ENCODE measurements at places on chromosomes 2 and 18.

DNA sequence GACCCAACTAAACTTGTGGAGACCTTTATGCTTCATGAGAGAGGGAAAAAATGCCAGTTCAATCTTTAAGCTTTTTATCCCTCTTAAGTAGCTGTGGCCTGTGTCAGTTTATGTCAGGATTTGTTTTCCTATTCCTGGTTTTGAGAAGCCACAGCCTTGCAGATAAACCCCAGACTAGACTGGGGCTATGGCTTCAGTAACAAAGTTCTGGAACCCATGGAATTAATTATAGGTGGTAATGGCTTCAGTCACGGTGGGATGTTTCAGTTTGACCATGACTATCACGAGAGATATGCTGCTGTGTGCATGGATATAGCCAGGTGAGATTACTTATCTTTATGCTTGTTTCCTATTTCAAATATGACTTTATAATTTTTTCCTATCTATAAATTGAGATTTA is 134.8 kb downstream of the RAPGEF4 start:
- DNase-seq, result no peak

DNA sequence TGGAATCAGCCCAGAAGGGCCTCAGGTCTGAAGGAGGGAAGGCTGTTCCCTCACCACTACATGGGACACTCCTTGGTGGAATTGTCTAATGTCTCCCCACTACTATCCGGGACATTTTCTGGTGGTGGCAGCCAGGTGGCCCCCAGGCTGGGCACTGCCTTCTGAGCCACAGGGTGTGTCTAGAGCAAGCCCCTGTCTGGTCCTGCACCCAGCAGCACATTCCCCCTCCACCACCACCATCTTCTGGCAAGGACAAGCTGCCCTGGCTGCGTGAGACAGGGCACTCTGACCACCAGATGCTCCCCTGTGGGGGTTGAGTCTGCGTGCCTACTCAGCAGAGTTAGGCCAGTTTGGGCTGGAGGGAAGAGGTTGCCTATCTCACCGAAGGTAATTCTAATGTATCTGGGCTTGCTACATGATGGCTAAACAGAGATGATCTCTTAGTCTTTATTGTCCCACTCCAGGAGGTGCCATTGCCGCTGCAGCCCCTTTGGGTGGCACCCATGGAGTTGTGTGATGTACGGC is 106.3 kb downstream of the PLB1 start:
- no peak for DNase-seq

DNA sequence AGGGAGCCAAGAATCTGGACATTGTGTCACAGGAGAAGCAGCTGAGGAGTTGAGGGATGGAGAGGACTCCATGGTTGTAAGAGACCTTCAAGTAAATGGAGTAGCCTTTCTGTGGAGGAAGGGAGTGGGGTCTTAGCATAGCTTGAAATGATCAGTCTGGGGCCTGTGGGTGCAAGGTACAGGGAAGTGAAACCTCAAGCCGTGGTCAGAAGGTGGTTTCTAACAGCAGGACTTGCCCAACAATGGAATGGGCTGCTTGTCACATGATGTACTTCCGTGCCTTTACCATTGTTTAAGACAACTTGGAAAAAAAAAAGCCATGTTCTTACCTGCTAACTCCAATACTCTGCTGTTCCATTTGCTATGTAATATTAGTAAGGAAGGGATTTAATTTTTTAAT is 140.7 kb downstream of the LDLRAD4 start:
- DNase-seq, result no peak

DNA sequence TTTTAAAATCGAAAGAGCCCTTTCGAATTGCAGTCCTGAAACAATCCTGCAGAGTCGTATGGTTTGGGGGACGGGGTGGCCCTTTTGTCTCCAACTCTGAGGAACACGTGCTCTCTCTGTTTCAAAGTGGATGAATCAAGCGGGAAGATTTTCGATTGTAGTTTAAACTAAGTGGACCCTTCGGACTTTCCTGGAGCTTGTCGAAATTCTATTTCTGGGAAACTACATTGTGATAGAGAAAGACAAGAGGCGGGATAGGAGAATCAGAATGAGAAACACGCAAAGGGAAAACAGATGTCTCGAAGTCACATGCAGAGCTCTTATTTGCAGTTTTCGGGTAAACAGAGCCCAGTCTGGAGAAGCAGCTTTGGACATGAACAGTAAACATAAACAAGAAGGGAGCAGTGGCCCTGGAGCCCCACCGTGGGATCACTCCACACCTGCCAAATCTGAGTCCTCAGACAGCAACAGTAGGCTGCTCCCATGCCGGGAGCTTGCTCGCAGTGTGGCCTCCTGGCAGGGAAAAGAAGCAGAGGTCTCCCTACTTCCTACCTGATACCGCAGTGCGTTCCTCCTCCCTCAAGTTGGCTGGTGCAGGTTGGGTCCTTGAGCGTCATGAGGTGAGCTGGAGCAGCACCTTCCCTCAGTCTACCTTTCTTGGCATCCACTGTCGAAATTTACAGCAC is 202.4 kb downstream of the SLC4A3 start:
- no peak for DNase-seq

- no peak for DNase-seq
Measured at GRCh38 chr2:19330436-19330835, 28.0 kb downstream of the OSR1 start.

- DNase-seq, result no peak
Measured at GRCh38 chr2:15687243-15687642, 95.6 kb downstream of the DDX1 start.

- no peak for DNase-seq
Measured at GRCh38 chr18:22342625-22343024, 75.1 kb downstream of the CTAGE1 start.

GRCh38 chr2:39370101-39370500 is 67.0 kb downstream of the MAP4K3 start:
- DNase-seq, result no peak

DNA sequence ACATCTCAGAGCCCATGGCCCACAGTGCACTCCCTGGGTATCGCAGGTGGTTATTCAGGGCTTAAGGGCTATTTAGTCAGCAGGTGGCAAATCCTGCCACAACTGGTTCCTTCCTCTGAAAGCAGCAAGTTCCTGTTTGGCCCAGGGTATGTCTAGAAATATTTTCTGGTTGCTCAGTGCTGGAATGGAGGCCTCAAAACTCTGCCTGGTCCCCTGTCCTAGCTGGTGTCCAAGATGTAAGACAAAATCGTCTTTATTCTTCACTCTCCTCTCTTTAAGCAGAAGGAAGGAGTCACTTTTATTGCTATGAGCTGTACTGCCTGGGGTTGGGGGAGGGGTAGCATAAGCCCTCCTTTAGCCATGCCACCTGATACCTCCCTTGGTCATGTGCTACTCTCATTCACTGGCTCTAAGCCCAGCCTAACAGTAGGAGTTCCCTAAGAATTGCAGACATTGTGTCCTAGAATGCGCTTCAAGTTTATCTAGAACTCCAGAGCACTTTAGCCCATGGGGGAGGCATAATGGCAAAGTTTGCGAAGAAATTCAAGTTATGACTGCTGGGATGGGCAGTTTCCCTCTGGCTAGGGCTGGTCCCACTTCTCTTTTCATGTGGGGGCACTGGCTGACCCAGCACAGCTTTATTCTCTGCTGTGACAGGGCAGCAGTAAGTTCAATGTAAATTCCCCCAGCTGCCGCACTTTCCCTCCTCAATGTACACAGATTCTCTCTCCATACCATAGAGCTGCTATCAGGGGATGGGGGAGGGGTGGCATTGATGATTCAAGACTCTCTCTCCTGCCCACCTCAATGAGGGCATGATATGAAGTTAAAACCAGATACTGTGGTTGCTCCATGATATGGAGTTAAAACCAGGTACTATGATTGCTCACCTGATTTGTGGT is 27.1 kb upstream of the CWC22 start:
- DNase-seq, result no peak

DNA sequence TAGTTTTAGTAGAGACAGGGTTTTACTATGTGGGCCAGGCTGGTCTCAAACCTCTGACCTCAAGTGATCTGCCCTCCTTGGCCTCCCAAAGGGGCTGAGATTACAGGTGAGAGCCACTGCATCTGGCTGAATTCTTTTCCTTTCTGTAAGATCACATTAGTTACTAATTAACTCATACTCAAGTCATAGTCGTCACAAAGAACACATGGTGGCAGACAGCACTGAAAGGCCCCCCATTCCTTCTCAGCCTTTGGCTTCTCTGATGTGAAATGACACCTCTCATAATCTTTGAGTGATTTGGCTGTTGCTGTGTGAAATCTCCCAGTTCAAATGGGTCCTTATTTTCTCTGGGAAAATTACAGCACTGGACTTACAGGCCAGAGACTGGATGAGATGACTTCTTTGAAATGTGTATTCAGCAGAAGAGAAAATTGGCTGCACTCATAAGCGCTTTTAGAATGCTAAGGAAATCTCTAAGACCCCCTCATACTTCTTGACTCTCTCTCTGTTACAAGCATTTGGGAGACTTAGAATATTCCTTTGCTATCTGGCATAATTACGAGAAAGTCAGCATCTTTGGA is 764.8 kb downstream of the RNF144A start:
- DNase-seq, result no peak

GRCh38 chr2:100233061-100233460 is 89.2 kb downstream of the LONRF2 start:
- DNase-seq, result no peak

DNA sequence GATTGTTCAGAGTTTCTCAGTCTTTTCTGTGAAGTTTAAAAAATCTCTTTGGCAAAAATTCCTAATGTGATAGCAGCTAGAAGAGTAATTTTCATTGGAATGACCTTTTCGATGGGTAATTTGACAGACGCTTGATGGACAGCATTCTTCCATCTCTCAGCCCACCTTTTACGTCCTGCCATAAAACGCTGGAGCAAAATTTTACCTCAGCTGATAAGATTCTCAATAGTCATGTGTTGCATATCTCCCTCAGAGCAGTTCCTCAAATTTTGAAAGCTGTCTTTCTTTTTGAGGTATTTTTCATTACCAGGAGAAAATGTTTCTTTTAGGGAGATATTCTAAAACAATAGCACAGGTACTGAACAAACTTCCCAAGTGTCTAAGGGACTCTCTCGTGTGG is 441.4 kb downstream of the PARD3B start:
- no peak for DNase-seq

DNA sequence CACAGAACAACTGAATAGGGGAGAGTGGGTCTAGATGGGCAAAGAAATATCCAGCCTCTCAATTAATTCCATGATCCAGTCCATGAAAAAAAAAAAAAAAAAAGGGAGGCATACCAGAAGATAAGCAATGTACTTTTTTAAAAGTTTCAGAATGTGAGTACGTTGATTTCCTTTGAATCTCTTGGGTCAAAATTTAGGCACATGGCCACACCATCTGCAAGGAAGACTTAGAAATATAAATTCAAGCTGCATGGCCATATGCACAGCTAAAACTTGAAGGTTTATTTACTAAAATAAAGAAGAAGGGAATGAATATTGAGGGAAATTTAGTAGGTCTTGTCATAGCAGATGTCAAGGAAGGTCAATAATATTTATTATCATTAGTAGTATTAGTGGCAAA is 286.5 kb upstream of the CDH7 start:
- DNase-seq, result no peak

DNA sequence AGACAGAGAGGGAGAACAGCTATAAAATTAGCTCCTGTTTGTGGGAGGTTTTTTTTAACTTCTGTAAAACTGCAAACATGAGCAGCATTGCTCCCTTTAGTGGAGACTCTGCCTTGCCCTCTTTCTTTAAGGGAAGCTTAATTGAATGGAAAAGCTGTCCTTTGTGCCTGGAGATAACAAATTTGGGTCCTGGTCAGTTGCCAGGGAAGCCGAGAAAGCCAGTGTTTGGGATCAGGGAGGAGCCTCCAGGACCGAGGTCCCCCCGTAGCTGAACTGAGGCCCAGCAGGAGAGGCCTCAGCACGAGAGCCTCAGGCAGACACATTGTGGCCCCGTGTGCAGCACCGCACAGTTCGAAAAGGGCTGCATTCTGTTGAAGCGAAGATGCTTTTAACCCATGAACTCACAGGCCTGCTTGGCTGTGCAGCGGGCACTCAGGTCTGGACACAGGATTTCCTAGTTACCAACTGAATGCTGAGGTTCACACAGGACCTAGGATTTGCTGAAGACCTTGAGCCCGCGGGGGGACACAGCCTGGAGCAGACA is 369.7 kb downstream of the DCDC2C start:
- DNase-seq, result no peak

DNA sequence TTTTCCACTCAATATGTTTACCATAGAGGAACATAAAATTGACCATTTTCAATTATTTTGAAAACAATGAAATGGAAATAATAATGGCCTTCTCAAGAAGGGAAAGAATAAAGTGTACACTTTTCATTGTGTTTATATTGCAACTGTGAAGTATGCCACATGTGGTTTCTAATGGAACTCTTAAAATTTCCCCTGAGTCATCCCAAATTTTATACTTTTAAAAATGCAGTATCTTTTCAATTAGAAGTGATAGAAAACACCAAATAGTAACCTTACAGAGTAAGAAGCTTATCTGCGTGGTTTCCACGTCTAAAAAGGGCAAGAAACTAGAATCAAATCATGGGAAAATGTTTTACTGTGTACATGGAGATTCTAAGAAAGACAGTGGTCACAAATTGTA is 70.0 kb downstream of the SCG2 start:
- DNase-seq, result no peak

DNA sequence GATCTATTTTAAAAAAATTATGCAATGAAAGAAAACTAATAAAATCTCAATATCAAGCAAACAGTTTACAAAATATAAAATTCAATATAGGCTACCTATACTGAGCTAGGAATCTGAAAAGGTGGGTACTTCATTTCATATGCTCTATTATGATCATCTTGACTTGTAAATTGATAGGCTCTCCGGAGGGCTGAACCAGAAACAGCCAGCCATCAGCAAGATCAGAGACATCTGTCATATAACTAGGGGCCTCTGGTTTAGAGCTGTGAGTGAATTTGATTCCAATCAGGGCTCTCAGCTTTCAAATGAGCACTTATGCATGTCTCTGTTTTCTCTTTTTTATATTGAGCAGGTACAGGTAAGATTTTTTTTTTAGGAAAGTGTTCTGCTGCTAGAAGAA is 114.2 kb downstream of the SPHKAP start:
- DNase-seq, result no peak

DNA sequence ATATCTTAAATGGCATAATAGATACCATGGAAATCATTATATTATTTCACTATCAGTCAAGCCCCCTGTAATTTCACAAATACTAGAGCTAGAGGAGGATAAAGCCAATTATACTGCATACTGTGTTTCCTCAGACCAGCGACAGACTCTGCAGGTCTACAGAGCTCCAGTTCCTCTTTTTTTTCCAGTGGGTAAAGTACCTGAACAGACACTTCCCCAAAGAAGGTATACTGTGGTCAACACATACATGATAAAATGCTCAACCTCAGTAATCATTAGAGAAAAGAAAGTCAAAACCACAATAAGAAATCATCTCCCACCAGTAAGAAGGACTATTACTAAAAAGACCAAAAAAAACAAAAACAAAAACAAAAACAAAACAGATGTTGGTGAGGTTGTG is 44.6 kb downstream of the SCN7A start:
- no peak for DNase-seq

- DNase-seq, result no peak
Measured at GRCh38 chr18:74512321-74513053, 16.3 kb downstream of the CNDP2 start.

DNA sequence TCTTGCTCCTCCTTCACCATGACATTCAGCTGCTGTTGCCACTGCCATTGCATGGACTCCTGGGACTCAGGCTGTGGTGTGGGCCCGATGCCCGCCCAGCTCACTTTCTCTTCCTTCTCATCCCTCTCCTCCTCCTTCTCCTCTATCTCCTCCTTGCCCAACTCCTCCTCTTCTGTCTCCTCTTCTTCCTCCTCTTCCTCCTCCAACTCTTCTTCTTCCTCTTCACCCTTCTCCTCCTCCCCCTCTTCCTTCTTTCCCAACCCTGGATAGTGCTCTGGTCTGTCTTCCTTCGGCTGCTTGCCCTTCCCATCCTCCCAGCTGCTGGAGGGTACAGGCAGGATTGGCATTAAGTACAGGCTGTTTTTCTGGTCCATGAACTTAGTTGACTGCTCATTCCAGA is 10.8 kb upstream of the CRYBA2 start:
- DNase-seq, result no peak

Data from stimulated activated CD8-positive, alpha-beta memory T cell treated with anti-CD3 and anti-CD28 coated beads, Interleukin-4, amount 100 ng/mL, for 1 hour (primary cell).